ENCODE measurements at places on chromosomes 16 and 17. TPM values are rescaled to one million over a fixed set of nuclear protein-coding genes. Genes with fewer than 3 reads are reported as not detected.

Gene DHX38
- total RNA-seq = 52.3 TPM

Gene CDIP1
- 25.1 TPM for total RNA-seq

Gene KRTAP1-5
- total RNA-seq = not detected

Gene VWA3A
- total RNA-seq = not detected

Gene GP1BA
- total RNA-seq = not detected

Gene TAC4
- total RNA-seq = not detected

Gene FAM234A
- 85.2 TPM for total RNA-seq

Gene PRR14
- total RNA-seq = 28.4 TPM

Gene TEKT5
- not detected for total RNA-seq

Gene SLC13A2
- not detected for total RNA-seq

Gene C17orf50
- not detected for total RNA-seq

Gene ERN1
- 9.7 TPM for total RNA-seq

Gene RAC3
- not detected for total RNA-seq

Gene ENPP7
- not detected for total RNA-seq

Gene TLCD1
- not detected for total RNA-seq

Gene KRTAP9-4
- not detected for total RNA-seq

Data from gastrocnemius medialis (tissue), 4 donors.